DMS 273 treated with DMSO at 0.1 percent for 48 hours (cell line): ENCODE measurements at places on chromosomes 5 and 9.

DNA sequence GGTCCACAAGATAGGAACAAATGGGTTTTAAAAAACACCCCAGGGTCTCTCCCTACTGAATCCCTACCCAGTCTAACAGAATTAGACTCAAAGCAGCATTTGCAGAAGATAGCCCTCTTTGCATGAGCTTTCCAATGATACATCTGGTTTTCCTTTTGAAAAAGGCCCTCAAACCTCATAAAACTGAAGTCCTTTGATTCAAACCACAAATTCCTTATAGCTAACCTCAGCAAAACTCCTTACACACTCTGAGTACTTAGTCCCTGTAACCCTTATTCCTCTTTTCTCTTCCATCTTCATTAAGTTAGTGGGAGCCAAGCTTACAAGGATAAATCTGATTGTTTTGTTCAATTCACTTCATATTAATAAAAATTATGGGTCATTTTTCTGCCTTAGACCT lies 90.5 kb upstream of the TNC start:
- no peak for DNase-seq

DNA sequence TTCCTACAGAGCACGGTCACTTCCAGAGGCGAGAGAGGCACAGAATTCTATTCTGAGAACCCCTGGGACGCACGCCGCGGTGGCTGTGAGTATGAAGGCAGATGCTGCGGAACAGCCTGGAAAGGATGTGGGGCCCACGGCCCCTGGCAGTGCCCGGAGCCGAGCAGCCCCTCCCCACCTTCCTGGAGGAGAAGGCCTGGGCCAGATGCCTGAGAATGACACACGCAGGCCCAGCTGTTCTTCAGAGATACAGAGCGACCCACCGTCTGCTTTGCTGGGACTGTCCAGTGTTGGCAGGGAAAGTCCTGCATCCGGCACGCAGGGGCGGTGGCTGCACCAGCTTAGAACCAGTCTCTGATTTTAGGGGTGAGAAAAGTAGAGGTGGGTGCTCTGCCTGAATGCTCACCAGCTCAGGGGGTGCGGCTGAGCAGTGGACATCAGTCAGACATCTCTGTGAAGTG lies 116.7 kb upstream of the LPCAT1 start:
- no peak for DNase-seq

DNA sequence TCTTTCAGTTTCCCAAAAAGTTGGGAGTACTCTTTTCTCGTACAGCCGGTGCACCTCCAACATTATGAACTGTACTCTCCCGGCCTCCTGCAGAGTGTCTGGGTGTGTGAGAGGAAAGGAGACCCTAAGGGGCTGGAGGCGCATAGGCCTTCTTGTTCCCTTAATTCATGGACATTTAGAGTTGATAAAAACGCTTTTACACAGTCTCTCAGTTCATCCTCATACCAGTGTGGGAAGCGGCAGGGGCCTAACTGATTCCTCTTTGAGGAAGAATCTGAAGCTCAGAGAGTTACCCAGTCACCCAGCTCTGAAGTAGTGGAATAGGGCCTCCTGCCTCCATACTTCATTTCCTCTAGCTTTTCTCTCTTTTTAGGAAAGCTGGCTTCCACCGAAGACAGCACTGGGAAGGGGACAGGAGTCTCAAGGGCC lies 3.3 kb downstream of the MCIDAS start:
- no peak for DNase-seq

DNA sequence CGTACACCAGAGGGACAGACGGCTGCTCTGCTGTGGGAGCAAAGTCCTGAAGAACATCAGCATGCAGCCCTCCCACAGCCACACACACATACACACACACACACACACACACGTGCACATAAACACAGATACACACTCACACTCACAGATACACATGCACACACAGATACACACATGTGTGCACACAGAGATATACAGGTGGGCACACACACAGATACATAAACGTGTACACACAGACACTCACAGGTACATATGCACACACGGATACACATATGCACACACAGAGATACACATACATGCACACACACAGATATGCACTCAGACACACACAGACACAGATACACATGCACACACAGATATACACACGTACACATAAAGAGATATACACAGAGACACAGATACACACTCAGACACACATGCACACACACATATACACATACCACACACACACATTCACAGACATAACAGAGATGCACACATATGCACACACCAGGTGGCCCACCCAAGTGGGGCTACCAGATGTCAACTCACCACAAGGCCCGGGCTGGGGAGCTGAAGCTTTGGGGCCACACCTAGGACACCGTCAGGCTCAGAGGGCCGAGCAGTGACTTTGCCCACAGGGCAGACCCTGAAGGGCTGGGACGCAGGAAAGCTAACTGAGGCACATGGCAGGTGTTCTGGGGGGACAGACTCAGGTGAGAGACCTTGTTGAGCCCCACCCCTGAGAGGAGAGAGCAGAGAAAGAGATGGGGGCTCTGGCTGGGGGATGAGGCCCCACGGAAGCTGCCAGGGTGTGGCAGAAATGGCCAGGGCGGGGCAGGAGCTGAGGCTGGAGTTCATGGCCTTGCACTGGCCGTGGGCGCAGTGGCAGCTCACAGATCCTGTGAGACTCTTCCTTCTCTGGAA lies 148.6 kb upstream of the PPP1R26 start:
- DNase-seq = no peak

DNA sequence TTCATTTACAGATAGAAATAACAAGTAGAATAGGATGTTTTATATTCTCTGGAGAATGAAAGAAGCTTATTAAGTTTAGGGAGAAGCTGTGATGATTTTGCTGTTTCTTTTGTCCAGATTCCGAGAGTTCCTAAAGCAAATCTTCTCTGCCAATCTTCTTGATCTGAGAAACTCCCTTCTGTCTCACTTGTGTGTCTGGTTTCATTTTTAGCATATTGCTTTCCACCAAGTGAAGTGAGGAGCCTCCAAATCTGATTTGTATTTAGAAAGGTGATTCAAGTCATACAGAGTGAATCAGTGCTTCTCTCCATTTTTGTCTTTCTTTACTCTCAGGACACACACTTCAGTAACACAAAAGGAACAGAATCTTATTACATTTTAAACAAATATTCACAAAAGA lies 48.4 kb downstream of the STX17 start:
- no peak for DNase-seq

- no peak for DNase-seq
These were observed 17.0 kb upstream of the WHRN start for GRCh38 chr9:114522286-114522685.

- DNase-seq = no peak
These were observed 34.1 kb downstream of the CRHBP start for GRCh38 chr5:76986825-76987526.

DNA sequence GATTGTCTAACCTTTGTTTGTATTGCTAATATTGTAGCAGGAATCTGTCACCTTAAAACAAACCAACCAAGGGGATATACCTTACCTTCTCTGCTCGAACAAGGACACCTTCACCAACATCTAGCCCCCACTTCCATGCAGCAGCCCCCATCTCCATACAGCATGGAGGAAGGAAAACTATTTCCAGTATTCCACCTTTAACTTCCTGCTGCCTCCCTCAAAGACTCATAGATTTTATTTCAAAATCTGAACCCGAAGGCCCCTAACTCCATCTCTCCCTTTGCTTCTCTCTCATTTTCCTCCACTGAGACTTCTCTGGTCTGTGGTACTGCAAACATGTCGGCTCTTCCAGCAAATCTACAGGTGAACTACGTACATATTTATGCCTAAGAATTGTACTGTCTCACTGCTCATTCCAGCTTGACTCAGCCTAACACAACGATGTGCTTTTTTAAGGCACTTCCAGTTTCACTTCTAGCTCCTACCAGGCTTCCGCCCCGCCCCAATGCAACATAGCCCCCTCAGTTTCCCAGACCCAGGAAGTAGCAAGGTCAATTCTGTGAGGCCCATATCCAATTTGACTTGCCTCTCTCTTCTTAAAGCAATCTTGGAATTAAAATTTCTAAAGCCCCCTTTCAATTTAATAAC lies 70.7 kb upstream of the RNF38 start:
- no peak for DNase-seq

DNA sequence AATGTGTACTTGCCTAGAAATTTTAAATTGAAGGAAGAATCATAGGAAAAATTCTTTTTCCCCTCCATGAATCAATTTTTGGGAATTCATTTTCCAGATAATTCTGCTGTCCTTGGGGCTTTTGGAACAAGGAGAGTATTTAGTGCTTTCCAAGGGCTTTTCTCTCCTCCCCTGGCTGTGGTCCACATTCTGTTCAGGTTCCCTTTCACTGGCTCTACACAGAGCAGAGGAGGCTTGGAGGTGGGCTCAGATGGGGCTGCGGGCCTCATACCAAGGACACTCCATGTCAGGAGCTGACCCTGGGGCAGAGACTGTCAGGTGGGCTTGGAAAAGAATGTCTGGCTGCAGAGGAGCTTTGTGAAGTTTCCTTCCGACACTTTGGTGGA lies 128.1 kb downstream of the GADD45G start:
- DNase-seq = no peak

GRCh38 chr9:69034071-69034470 lies 1.5 kb upstream of the FXN start:
- DNase-seq = no peak

DNA sequence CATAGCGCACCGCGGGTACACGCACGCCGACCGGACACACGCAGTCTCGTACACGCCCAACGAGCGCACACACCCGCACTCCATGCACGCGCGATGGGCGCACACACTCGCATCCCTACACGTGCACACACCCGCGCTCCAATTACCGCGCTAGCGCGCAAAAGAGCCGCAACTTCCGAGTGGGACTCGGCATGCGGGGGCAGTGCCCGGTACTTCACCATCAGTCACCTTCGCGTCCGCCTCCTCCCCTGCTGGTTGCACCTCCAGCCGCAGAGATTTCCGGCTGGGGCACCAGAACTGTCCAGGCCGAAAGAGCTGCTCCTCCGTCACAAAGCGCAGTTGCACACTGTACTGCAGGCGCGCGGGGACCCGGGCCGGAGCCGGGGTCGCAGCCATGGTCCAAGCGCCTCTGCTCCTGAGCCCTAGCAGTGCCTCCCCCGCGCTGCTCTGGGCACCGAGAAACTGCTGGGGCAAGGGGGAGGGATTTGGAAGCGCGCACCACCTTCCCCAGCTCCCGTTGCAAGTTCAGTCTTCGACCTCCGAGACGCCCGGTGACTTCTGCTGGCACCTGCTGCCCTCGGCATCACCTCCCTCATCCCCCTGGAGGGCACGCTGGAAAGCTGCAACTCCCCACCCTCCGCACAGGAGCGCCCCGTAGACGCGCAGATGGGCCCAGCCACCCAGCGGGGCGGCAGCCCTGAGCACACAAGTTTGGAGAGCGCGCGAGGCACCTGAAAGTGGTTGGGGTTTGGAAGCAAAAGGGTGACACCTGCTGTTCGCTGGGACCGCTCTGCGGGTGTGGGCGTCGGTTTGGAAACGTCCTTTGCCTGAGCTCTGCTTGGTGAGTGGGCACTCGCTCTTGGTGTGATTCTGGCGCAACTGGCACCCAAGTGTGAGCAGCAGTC lies 337.4 kb upstream of the PUM3 start:
- DNase-seq = peak; percentile 65

GRCh38 chr5:153964880-153965645 lies 73.6 kb downstream of the FAM114A2 start:
- DNase-seq = no peak

- no peak for DNase-seq
These were observed 73.8 kb downstream of the DAB2IP start for GRCh38 chr9:121725008-121725775.
